MCF 10A (cell line): ENCODE measurements at places on chromosomes 11 and 22. TPM values are rescaled to one million over a fixed set of nuclear protein-coding genes. Genes with fewer than 3 reads are reported as not detected.

The YPEL4 gene
- 0.16 TPM in 1 of 2 replicates, not detected in the other for total RNA-seq

GRCh38 chr11:120941000-120941399, 82.9 kb upstream of the TBCEL start:
- no peak for DNase-seq

The KRTAP5-7 gene
- total RNA-seq, result not detected in 2 replicates

The DEFB131B gene
- not detected in 2 replicates for total RNA-seq

The SART1 gene
- total RNA-seq, result 61.7 and 67.4 TPM in 2 replicates
